Kidney (tissue), 22 donors: ENCODE measurements at places on chromosomes 11 and 22. TPM values are rescaled to one million over a fixed set of nuclear protein-coding genes. Genes with fewer than 3 reads are reported as not detected.

RAB6A gene
- 138 TPM for total RNA-seq

P4HA3 gene
- total RNA-seq, result 1.2 TPM

SAA1 gene
- 192 TPM for total RNA-seq

TYR gene
- total RNA-seq, result not detected

MYEOV gene
- 2.6 TPM for total RNA-seq

RANBP1 gene
- total RNA-seq, result 67.2 TPM

KIAA1671 gene
- total RNA-seq, result 65.2 TPM

GAS2L1 gene
- 27.2 TPM for total RNA-seq

OR8G1 gene
- total RNA-seq, result not detected

DNA sequence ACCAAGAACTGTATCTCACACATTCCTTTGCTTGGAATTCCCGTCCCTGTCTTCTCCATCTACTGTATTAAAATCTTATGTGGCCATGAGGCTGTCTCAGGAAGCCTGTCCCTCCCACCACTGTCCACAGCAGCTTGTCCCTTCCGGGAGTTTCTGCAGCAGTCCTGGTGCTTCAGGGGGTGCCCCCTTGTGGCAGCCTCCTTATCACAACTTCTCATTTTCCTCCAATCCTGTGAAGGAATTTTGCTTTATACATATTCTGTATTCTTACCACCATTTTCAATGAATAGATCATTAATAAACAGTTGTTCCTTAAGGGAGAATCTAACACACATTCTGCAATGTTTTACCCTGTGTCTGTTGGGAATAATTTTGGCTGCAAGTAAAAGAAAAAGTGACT is 220.4 kb upstream of the RAG2 start:
- DNase-seq, result no peak

GRCh38 chr11:76355172-76355571 is 25.8 kb downstream of the THAP12 start:
- DNase-seq, result no peak

DNA sequence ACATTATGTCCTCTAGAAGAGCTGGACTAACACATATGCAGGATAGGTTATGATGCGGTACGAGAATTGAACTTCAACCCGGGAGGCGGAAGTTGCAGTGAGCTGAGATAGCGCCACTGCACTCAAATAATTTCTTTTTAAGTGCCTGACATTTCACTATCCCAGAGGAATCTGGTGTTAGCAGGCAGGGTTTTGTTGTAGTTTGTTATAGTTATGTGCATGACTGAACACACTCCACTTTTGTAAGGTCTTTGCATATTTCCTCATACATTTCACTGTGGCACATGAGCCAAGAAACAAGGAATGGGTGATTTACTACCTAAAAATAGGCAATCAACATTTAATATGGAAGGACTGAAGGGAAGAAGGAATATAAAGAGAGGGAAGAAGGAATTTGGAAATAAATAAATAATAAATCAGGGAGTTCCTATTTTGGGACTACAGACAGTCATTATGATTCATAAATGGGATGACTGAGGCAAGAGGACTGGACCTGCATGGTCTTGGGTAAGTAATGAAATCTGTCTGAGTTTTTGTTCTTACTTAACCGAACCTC is 8.7 kb upstream of the HIPK3 start:
- DNase-seq, result peak; percentile 59

DNA sequence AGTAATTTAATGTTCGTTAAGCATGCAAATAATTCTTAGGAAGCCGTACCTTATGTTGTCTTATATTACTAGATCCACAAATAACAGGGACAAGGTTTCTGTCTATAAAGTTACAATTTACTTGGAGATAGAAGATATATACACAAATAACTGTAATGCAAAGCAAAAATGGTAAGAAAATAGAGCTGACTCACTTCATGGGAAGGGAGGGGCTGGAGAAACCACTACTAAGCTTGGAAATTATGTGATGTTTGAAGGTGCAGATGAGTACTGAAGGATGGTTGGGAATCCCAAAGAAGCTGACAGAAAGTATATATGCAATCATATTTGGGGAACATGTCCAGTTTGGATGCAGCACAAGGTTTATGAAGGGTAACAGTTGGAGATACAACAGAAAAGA is 4.0 kb downstream of the NPAT start:
- DNase-seq, result no peak

DNA sequence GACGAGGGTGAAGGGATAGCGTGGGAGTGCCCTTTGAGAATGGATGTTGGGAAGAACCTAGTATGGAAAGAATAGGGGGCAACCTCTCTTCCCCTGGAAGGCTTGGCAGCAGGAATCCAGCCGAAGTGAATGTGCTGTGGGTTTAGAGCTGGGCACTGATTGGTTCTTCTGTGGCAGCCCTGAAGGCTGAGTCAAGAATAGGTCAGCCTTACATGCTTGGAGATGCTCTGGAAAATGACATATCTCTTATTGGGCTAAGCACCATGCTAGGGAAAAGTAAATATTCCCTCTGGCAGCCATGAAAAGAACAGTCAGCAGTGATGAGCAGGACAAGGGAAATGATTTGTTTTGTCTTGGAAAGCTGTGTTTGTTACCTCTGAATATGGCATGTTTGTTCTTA is 149.5 kb downstream of the COMMD9 start:
- DNase-seq, result no peak

GRCh38 chr11:31767066-31767465 is 44.1 kb downstream of the PAX6 start:
- DNase-seq, result no peak

- DNase-seq, result peak; percentile 89
Measured at GRCh38 chr11:17730608-17731462, 3.7 kb upstream of the KCNC1 start.

- peak; percentile 97 for DNase-seq
Measured at GRCh38 chr11:27864091-27864491, 163.8 kb upstream of the BDNF start.

DNA sequence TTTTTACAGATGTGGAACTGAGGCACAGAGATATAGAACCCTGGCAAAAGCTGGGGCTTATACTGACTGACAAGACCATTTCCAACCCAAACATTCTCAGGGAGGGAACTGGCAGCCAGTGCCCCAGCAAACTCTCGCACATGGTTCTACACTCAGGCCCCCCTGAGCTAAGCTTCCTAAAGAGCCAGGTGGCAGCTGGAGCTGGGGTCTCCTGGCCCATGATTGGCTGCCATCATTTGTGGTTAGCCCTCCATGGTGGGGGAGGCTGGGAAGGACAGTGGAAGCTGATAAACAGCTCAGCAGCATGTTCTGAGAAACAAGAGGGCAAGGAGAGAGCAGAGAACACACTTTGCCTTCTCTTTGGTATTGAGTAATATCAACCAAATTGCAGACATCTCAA is at the start of gene RAG1:
Gene RAG1 (plus strand): TSS at position 314 of the 400 bp plus-strand sequence. CDS start 5,298 bp downstream, outside the sequence.
- no peak for DNase-seq

DNA sequence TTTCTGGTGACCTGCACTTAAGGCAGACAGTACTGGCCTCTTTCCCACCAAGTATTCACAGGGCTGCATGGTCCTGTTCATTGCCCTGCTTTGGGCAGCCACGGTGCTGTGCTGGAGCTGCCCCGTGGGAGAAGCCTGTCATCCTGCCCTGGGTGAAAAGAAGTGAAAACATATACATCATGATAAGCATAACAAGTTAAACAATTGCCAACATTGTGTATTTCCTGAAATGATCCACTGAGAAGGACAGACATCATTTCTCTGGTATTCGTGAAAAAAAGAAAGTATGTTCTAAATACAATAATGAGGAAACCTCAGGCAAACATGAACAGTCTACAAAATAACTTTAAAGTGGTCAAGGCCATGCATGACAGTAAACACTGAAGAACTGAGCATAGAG is 393.1 kb downstream of the TMEM135 start:
- no peak for DNase-seq

DNA sequence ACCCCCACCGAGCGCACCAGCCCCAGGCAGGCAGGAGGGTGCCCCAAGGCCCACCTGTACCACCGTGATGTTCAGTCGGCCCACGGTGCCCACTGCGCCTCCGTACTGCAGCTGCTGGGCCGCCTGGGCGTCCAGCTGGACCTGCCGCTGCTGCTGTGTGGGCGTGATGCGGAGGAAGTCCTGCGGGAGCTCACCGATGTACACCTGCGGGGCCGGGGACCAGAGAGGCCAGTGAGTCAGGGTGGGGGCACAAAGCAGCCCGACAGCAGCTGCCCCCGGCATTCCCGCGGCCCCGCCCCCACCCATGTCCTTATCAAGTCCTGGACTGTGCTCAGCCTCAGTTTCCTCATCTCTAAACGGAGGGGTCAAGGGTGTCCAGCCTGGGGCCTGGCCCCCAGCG is 13.8 kb downstream of the TOLLIP start:
- peak; percentile 61 for DNase-seq

DNA sequence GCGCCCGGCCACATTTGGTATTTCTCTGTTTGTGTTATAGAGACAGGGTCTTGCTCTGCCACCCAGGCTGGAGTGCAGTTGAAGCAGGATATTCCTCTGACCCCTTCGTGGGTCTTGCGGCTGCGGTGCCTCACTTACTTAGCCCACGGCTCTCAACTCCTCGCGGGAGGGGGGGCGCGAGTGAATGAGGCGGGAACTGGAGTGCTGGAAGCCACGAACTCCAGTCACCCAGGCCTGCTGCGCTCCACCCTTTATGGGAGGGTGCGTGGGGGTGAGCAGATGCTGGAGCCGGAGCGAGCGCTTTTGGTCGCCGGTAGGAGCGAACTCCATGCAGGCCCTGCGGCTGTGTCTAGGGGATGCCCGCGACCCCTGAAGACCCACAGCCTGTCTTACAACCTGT is 1.8 kb downstream of the C11orf54 start:
- DNase-seq, result peak; percentile 81

GRCh38 chr11:65078151-65078550 is 5.7 kb downstream of the CDCA5 start:
- DNase-seq, result no peak

DNA sequence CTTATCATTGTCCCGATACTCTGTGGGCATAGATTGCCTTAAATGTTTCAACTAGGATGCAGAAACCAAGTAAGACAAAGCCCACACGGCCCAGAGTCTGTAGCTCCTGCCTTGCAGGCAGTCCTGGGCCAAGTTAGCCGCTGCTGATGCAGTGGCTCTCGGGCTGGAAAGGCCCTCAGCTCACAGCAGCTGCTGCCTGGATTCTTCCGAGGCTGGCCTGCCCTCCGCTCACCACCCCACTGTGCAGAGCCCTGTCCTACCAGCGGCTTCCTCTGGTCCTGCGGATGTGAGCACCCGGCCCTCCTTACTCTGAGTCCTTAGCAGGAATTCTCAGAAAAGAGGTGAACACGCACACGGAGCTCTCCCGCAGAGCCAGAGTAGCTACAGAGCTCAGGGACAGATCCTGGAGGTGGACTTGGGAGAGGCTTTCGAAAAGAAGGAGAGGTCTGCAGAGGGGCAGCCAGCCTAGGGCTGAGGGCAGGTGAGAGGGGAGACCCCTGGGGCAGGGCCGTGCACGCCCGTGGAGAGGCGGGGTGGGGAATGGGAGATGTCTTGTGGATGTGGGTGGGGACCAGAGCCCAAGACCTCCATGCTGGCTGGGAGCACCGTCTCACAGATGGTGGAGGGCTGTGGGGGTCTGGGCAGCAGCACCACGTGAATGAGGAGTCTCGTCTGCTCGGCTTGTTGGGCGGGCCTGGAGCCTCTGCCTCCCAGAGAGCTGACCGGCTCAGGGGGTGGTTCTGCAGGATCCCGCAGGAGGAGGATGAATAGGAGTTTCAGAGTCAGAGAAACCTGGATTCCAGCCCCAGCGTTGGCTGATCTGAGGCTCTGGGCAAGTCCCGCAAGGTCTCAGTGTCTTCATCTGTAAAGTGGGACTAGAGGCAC is 117.4 kb upstream of the B3GAT1 start:
- no peak for DNase-seq

DNA sequence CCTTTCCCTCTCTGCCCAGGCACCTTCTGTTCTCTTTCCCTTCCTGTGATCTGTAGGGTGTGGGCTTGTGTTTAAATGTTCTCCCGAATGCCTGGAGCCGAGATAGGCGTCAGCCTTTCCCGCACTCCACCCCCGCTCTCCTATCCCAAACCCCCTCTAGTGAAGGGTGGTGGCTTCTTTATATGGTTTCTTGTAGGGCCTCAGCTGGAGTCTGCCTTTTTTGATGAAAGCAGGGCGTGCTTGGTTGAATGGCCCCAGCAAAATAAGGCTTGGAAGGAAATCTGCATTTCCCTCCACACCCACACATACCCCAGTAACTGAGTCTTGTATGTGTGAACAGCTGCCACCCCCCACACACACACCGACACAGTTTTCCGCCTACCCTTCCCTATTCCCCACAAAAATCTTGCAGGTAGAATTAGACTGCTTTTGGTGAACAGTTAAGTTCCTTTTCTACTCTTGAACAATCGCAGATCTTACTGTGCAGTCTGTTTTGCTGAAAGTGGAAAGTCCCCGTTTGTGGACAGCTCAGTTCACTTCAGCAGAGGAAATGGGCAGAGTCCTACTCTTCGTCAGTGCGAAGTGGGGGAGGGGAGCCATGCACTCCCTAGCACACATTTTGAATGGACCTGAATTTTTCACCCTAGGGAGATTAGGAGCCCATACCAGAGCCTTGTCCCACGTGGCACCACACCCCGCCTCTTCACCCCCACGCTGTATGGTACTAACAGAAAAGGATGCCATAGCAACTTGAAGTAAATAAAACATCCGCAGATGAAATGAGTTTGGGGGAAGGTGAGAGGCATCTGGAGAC is 25.5 kb upstream of the GRK2 start:
- peak; percentile 80 for DNase-seq

DNA sequence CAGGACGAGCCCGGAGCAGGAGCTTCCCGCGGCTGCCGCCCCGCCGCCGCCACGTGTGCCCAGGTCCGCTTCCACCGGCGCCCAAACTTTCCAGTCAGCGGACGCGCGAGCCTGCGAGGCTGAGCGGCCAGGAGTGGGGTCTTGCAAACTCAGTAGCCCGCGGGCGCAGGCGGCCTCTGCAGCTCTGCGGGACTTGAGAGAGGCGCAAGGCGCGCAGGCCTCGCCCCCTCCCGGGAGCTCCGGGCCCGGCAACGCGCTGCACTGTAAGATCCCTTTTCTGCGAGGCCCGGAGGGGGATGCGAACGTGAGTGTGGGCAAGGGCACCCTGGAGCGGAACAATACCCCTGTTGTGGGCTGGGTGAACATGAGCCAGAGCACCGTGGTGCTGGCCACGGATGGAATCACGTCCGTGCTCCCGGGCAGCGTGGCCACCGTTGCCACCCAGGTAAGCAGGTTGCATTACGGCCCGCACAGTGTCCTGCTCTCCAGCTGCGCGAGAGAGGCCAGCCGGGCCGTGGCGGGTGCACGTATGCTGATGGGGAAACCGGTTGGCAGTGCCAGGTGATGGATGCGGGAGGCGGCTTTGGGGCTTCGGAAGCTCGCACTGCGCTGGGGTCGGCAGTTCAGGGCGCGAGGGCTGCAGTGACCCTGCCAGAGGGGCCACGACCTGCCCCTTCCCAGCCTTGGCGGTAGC is 2.0 kb downstream of the SLC6A5 start:
- no peak for DNase-seq

GRCh38 chr11:23604966-23605365 is 744.7 kb upstream of the CCDC179 start:
- DNase-seq, result no peak

- no peak for DNase-seq
Measured at GRCh38 chr11:125603207-125603606, 10.6 kb downstream of the STT3A start.

GRCh38 chr11:34960277-34960676 is 43.9 kb downstream of the PDHX start:
- peak; percentile 67 for DNase-seq
